ENCODE measurements at places on chromosomes 2 and 18. TPM values are rescaled to one million over a fixed set of nuclear protein-coding genes. Genes with fewer than 3 reads are reported as not detected.

The FBXO41 gene
- total RNA-seq: 10.9 TPM

The KLHL41 gene
- not detected for total RNA-seq

The NT5C1B gene
- total RNA-seq: not detected

The ANKRD29 gene
- 0.70 TPM for total RNA-seq

The KLHL30 gene
- total RNA-seq: 0.53 TPM

The INO80B gene
- total RNA-seq: 19.2 TPM

The CYP27A1 gene
- total RNA-seq: 3.9 TPM

The PRKAG3 gene
- not detected for total RNA-seq
